ENCODE measurements at places on chromosomes 3 and 15. TPM values are rescaled to one million over a fixed set of nuclear protein-coding genes. Genes with fewer than 3 reads are reported as not detected.

GRCh38 chr3:62774221-62774620, 101.0 kb downstream of the CADPS start:
- H3K4me3 ChIP-seq = no peak overlapping the region
- no peaks in the 10 kb centered on the region for H3K27me3 ChIP-seq
- H3K27ac ChIP-seq = no peak overlapping the region
- H3K4me1 ChIP-seq = no peaks in the 10 kb centered on the region
- no peaks in the 10 kb centered on the region for H3K36me3 ChIP-seq
- no peak for DNase-seq

Gene GORASP1
- 62.5 TPM for total RNA-seq

DNA sequence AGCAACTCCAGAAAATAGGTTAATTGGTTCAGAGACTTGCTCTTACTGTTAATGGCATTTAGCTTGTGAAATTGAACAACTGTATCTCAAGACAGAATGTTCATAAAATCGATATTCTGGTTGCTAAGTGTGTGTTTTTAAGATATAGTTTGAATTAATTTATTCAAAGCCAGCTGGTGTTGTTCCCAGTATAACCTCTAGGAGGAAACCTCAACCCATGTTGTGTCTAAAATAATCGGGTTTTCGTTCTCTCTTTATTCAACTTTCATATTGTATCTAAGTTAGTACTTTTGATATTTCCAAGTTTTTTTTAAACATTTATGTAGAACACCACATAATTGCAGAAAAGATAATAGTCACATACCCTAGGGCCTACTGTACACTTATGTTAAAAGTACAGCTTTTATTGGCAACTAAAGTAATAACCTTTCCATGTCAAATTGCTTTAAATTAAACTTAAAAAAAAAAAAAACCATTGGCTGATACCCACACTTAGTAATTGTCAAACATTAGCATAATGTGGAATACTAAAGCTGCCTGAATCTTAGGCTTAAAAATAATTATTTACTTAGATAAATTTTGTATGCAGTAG, 90.9 kb downstream of the SAMMSON start:
- no peak for DNase-seq
- no peak overlapping the region for H3K4me3 ChIP-seq
- H3K36me3 ChIP-seq = no peaks in the 10 kb centered on the region

Gene RGMA
- total RNA-seq = 5.7 TPM

- H3K27ac ChIP-seq = no peak overlapping the region
- H3K36me3 ChIP-seq = peaks cover 15% of the 10 kb centered on the region
- H3K4me3 ChIP-seq = no peak overlapping the region
- no peaks in the 10 kb centered on the region for H3K4me1 ChIP-seq
- no peaks in the 10 kb centered on the region for H3K27me3 ChIP-seq
- no peak for DNase-seq
These were observed 20.2 kb downstream of the CPOX start for GRCh38 chr3:98573181-98573728.

Gene NSUN3
- total RNA-seq = 13.4 TPM

GRCh38 chr3:76733073-76733759, 306.7 kb upstream of the ROBO2 start:
- no peak overlapping the region for H3K4me3 ChIP-seq
- no peaks in the 10 kb centered on the region for H3K27me3 ChIP-seq
- DNase-seq = no peak
- no peak overlapping the region for H3K27ac ChIP-seq
- H3K36me3 ChIP-seq = no peaks in the 10 kb centered on the region

- H3K4me1 ChIP-seq = no peaks in the 10 kb centered on the region
- H3K36me3 ChIP-seq = no peaks in the 10 kb centered on the region
- no peaks in the 10 kb centered on the region for H3K27me3 ChIP-seq
These were observed 94.8 kb downstream of the TLE3 start for GRCh38 chr15:70002897-70003296.

DNA sequence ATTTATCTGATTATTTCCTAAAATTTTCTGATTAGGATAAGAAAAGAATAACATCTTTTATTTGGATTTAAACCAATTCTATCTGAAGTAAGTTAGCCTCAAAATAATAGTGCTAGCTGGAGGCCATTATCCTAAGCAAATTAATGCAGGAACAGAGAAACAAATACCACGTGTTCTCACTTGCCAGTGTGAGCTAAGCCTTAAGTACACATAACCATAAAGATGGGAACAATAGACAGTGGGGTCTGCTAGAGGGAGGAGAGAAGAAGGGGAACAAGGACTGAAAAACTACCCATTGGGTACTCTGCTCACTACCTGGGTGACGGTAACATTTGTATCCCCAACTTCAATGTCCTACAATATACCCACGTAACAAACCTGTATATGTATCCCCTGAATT, 31.3 kb upstream of the LYSMD4 start:
- H3K4me3 ChIP-seq = no peak overlapping the region
- no peak overlapping the region for H3K27ac ChIP-seq
- H3K4me1 ChIP-seq = no peaks in the 10 kb centered on the region
- H3K36me3 ChIP-seq = no peaks in the 10 kb centered on the region
- no peaks in the 10 kb centered on the region for H3K27me3 ChIP-seq
- no peak for DNase-seq

Data from left lung (tissue), 14 donors.